ENCODE measurements at places on chromosomes 5 and 9.

- DNase-seq: peak; percentile 22
Measured at GRCh38 chr5:135027266-135027696, 6.7 kb downstream of the PITX1 start.

DNA sequence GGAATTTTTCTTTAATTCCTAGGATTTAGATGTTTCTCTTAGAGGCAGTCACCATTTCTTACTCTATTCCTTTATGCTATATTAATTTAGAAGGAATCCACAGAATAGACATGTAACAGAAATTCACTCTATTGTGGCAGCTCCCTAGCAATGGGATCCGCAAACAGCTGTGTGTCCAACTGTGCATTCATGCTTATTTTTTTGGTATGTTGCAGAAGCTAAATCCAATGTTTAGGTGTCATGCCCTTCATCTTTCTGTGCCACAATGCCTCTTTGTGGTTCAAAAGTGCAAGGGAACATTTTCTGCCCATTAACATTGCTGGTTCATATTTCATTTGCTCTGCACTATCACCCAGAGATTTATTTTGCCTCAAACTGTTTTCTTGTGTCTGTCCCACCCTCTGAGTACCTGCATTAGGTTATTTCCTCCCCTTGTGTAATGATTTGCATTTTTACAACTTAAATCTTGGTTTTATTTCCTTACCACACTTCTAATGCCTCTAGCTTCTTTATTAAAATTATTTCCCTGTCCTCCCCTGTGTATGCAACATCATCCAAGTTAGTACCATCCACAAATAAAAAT lies 816.5 kb downstream of the EFNA5 start:
- no peak for DNase-seq

DNA sequence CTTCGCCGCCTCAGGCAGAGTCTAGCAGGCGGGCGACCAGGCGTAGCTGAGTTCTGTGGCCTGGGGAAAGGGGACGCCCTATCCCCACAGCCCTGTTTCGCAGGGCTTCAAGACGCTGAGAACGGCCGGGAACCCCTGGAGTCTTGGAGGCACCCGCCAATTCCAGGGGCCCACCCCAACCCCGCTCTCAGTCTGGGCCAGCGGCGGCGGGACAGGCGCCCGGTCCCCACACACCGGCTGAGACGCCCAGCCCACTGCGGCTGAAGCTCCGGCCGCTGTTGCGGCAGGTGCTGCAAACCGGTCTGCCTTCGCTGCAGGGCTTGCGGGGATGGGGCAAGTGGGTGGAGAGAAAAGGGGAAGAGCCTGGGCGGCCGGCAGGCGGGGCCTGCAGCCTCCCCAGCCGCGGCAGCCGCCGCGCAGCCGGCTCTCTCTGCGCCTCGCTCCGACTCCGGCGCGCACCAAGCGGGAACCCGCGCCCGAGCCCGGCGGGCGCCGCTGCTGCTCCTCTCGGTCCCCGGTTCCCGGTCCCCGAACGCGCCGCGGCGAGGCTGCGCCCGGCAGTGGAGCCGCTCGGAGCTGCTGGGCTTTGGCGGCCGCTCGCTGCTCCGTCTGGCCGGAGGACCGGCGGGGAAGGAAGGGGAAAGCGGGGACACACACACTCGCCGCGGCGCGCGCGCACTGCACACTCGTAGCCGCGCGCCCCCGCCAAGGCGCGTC lies at the start of gene PIP5K1B:
PIP5K1B (plus strand) TSS at position 427 of the 717 bp plus-strand sequence. CDS start 117,375 bp downstream, outside the sequence.
- peak; percentile 70 for DNase-seq

DNA sequence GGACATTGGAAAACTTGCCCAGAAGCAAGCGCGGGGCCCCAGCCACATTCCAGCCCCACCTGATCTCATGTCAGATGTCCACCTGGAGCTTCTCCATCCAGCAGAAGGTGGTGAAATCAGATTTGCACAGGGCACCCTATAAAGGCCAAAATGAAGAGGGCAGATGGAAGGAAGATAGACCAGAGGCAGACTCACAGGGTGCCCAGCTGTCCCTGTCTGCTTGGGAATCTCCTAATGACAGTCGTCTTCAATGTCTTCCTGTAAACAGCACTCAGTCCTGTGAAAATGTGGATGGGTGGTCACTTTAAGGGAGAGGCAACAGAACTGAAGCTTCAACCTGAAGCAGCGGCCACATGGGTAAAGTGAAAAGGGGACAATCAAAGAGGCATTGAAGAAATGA lies 607.5 kb downstream of the IRX1 start:
- DNase-seq: no peak

GRCh38 chr5:65832603-65833228 lies 93.7 kb upstream of the ERBIN start:
- no peak for DNase-seq

DNA sequence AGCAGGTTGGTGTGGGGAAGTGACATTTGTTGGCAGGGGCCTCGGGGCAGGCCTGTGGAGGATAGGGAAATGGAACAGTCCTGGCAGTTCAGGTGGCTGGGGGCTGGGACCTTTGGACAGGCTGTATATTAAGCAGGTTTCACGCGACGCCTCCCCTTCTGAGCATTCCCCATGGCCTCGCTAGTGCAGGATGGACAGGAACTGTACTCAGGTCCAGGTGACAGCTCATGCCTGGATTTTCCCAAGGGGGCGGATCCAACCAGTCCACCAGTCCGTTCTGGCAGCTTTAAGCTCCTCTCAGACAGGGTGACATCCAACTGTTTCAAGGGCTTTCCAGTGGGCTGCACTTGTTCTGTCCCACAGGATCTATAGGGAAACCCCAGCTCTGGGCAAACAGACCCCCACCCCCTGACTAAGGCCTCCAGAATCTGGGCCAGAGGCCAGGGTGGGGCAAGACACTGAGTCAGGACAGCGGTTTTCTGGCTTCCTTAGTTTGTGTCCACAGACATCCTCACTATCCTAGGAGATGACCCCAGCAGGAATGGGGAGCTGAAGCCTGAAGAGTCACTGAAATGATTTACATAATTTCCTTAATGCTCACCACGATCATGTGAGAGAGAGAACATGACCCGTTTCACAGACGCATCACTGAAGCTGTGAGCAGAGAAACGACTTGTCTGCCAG lies 20.9 kb downstream of the CSF2 start:
- DNase-seq: peak; percentile 95

DNA sequence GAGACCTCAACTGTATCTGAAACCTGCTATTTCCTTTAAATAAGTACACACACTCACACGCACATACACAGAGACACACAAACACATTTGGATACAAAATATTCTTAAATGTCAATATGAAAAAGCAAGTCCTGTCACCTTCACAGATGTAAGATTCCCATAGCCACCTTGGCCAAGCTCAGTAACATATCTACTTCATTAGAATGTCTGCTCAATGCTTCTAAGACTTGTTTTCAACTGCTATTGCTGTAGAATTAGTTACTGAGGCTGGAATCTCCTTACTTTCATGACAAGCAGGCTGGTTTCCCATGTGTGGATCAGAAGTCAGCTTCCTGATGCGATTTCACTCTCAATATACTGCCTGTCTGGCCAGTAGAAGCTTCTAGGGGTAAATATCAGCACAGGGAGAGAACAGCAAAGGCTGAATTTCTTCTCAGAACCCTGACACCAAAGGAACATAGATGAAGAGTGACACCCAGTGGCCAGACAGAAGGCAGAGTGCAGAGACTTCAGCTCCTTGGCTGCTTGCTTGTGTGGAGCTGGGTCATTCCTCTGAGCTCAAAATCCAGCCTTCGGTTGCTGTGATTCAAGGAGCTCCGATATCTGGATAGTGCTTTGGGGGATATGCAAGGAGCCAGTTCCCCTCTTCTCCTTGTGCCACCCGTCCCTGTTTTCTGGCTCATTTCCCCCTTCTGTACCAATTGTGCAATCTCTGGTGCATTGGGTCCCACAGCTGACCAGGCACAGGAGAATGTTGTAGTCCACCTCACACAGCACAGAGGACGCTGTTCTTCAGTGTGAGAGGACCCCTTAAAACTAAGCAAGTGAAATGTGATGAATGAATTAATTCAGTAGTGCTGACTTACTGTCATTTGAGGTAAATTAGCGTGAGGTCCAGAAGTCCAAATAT lies 26.6 kb upstream of the ABLIM3 start:
- DNase-seq: peak; percentile 85

DNA sequence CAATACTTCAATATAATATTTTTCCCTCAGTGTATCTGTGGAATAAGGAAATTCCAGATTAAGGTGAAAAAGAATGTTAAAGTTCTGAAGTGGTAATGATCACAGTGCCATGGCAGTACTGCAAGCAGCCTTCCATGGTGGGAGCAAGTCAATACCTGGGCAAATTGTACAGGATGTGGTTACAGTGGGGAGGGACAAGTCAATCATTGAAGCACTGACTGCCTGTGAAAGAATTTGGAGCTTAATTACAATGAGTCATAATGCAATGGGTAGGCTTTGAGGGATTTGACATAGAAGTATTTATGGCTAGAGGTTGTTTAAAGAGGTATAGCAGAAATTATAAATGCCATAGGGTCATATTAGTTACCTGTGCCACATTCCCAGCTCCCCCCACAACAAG lies 786.5 kb upstream of the ACO1 start:
- DNase-seq: peak; percentile 72

DNA sequence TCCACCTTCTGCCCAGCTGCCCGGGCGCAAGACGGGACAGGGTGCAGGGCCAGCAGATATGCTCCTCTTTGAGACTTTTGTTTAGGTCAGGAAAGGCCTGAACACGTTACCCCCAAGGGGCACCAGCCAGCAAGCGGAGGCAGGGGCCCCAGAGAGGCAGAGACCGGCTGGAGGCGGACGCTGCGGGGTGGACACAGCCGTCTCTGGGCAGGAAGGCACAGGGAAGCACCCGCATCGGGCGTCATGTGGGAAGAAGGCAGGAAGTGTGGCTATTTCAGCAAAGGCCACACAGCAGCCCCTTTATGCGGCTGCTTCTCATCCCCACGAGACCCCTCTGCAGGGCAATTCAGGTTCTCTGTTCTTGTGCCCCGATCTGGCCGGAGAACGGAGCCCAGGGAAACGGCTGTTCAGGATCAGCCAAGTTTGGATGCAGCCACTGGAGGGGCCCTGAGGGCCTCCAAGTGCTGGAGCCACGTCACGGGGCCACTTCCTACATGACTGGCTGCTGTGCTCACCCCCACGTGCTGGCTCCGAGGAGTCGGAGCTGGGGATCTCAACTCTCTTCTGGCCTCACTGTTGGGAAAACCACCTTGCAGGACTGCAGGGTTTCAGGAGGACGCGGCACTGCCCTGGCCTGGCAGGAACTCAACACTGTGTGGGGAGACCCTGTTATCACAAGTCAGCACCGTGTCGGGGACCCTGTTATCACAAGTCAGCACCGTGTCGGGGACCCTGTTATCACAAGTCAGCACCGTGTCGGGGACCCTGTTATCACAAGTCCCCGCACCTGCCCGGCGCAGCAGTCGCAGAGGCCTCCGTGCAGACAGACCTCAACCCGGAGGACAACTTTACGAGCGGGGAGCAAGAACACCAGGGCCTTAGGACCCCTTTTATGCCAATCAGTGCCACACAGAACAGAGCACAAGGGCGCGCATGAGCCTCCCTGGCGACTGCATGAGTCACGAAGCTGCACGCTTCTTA lies 44.4 kb downstream of the SLC12A7 start:
- DNase-seq: no peak

GRCh38 chr9:108083160-108083750 lies 593.7 kb upstream of the KLF4 start:
- DNase-seq: no peak

DNA sequence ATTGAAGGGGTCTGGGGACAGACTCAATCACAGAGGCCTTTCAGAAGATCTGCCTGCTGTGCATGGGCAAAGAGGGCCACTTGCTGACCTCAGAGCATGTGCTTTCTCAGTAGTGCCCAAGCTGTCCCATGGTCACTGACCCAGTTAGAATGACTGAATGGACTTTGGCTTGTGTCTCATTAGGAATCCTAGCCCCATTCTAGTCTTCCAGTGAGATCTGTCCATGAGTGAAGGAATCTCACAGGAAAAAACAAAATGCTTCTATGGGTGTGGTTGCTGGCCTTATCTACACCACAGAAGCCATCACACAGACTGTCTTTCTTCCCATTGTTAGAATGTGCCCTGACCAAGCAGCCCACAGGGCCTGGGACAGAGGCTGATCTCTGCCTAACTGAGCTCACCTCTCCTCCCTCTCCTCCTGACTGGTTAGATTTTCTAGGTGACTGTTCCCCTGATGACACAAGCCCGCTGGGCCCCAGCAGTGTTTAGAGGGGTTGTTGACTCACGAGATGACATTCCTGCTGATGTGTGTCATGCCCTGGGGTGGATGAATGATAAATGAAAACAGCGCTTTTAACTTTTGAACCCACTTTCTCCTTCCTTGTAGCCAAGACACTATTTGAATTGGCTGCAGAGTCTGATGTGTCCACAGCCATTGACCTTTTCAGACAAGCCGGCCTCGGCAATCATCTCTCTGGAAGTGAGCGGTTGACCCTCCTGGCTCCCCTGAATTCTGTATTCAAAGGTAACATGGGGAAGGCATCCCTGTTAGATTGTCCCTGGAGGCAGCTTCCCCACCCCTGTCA lies 24.8 kb downstream of the TGFBI start:
- peak; percentile 98 for DNase-seq

- no peak for DNase-seq
Measured at GRCh38 chr9:97508852-97509251, 7.4 kb downstream of the TMOD1 start.

- DNase-seq: peak; percentile 16
Measured at GRCh38 chr9:5321058-5321457, 16.5 kb upstream of the RLN2 start.

DNA sequence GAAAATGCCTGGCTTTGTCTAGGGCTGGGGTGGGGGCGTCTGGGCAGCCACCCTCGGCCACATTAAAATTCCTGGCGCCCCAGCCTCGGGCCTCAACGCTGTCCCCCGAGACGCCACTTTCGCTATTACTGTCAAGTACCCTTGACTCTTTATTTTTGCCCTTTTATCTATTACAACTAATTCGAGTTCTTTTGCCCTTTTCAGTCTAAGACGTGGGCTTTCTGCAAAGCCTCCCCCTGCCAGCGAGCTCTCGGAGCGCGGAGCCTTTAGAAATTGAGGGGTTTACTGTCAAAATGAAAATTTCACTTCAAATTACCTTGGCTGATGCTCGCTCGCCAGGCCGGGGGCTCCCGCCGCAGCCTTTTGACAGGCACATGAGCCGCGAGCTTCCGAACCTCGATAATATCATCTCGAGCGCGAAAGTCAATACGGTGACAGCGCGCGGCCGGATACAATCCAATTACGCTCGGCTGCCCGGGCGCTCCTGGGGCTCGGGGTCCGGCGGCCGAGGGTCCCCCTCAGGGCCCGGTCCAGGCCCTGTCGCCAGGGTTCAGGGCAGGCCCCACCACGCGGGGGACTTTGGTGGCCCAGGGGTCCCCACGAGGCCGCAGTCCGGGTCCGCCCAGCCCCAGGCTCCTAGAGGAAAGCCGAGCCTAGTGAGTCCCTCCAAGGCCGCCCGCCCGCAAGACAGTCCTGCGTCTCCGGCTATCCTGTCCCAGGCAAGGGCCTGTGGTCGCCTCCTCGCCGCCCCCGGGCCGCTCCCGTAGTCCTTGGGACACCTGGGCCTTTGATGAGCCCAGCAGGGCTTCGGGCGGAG lies 6.7 kb downstream of the IRX4 start:
- no peak for DNase-seq

- DNase-seq: no peak
Measured at GRCh38 chr9:110125763-110126351, 82.1 kb downstream of the C9orf152 start.

GRCh38 chr5:168001318-168001717 lies 290.1 kb upstream of the WWC1 start:
- DNase-seq: no peak

- DNase-seq: no peak
Measured at GRCh38 chr5:179788193-179788854, 5.5 kb upstream of the LTC4S start.

- DNase-seq: no peak
Measured at GRCh38 chr5:58019614-58020013, 440.3 kb downstream of the PLK2 start.

Data from iris pigment epithelial cell (primary cell).